ENCODE measurements at places on chromosomes 2 and 18.

- H3K4me3 ChIP-seq = no peak overlapping the region
- H3K27me3 ChIP-seq = no peaks in the 10 kb centered on the region
- DNase-seq = no peak
- H3K27ac ChIP-seq = no peak overlapping the region
- H3K36me3 ChIP-seq = no peaks in the 10 kb centered on the region
These were observed 54.8 kb downstream of the SEMA4F start for GRCh38 chr2:74708883-74709282.

DNA sequence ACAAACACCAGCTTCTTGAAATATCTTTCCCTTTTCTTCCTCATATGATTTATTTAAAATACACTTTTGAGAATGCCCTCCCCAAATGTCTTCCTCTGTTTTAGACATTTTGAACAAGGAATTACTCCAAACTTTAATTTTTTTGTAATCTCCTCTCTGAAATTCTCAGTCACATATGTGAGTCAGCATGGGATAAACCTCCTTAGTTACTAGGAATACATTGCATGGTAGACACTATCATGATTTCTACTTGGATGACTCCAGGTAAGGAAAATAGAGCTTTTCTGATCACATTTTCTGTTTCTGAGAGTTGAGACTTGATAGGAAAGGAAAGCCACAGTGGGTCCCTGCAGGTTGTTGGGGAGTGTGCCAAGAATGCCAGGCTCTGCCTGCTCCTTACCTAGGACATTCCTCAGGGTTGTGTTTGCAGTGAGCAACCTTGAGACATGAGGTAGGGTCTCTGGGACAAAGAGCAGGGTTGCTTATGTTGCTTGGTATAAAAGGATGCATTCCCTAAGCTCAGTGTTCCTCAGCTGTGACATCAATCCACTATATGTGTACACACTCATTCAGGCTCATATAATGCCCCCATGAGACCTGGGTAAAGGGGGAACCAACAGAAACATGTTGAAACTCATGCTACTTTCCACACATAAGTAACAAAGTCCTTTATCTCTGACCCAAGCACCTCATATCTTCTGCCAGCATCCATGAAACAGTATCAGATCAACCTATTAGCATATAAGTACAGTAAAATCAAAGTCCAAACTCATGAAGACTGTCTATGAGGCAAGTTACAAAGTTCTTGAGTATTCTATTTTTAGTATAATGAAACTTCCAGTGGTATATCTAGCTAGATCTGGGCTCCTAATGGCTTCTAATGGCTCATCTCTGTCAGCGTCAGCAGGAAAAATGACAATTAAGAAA, 112.8 kb upstream of the SCN1A start:
- no peak for DNase-seq
- H3K27ac ChIP-seq = no peak overlapping the region
- H3K27me3 ChIP-seq = no peaks in the 10 kb centered on the region
- H3K36me3 ChIP-seq = no peaks in the 10 kb centered on the region
- H3K4me3 ChIP-seq = no peak overlapping the region
- H3K4me1 ChIP-seq = no peaks in the 10 kb centered on the region

DNA sequence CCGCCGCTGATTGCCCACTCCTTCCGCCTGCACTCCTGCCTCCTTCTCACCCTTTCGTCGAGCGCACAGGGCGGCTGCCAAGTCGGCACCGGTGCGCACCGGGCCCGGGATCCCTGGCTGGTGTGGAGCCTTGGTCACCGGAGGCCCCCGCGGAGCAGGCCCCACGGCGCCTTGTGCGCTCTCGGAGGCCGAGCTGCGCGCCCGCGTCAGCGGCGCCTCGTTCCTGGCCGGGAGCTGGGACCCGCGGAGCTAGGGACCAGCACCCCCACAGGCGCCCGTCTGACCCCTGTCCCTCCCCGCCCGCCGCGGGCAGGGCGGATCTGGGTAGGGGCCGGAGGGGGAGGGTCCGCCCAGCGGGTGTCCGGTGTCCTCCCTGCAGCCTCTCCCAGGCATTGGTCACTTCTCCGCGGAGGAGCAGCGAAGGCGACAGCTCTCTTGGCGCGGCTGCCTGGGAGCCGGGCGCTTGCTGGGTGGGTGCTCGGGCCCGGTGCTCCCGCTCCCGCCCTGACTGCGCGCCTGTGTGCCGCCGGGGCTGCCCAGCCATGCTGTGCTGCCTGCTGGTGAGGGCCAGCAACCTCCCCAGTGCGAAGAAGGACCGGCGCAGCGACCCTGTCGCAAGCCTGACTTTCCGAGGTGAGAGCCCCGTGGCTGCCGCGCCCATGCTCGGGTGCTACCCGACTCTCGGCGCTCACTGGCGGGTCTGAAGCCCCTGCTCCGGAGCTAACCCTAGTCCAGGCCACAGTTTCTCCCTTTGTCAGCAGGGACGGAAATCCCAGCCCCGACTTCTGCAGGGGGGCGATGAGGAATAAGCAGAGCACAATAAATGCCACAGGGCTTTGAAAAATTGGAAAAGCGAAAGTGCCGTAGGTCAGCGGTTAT, 13.2 kb downstream of the DYSF start:
- no peaks in the 10 kb centered on the region for H3K36me3 ChIP-seq
- DNase-seq = no peak
- peak overlapping the region; percentile 56 for H3K4me3 ChIP-seq

GRCh38 chr2:172856606-172857005, 121.0 kb downstream of the RAPGEF4 start:
- no peaks in the 10 kb centered on the region for H3K36me3 ChIP-seq
- DNase-seq = no peak
- H3K27me3 ChIP-seq = no peaks in the 10 kb centered on the region
